ENCODE measurements at places on chromosomes 7 and 10.

DNA sequence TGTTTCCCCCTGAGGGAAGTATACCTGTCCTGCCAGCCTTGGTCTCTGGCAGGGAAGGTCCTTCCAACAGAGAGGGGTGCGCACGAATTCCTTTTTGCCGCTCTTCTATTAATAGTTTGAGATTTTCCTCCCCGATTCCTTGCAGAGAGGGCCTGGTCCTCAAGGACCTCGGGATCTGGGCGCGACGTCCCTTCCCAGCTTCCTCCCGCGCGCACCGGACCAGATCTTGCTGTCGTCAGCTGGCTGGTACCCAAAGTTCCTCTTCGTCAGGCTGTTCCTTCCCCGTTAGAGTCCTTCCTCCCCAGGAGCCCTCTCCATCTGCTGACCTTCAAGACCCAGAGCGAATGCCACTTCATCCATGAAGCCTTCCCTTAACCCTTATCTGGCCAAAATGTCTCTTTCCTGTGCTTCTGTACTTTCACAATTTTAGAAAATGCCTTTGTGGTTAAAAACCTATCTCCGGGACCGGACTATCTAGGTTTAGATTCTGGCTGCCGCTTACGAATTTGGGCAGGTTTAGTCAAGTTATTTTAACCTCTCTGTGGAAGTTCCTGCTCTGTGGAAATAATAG, 851 bp upstream of the GOT1 start:
- DNase-seq: no peak

GRCh38 chr7:137882261-137882668, 35.5 kb upstream of the DGKI start:
- no peak for DNase-seq

DNA sequence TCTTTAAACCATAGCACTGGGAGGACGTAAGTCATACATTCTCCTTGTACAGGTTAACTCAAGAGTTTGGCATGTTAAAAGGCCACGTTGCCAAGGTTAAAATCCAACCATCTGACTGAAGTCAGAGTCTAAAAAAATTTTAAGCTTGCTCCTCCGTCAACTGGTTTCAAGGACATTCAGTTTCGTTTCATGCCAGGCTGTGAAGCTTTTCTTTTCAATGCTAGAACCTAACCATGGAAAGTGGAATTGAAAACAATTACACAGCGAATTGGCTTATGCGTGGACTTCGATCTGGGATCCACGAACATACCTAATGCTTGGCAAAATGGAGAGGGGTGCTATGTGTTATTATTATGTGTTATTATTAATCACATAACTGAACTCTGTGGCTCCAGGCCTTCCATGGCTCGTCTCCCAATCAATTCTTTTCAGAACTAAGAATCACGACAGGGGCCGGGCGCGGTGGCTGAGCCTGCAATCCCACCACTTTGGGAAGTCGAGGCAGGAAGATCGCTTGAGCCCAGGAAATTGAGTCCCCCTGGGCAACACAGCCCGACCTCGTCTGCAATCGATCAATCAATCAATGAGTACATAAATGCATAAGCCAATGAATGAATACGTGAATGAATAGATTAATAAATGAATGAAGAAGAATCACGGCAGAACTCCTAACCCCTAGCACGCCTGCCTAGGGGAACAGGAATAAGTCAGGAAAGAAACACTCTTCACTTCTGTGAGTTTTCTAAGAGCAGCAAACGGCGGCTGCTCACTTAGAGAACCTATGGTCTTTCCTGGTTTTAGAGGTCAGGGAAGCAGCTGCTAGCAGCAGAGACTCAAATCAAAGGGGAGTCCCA, 733 bp upstream of the ARL5B start:
- DNase-seq: no peak

GRCh38 chr10:62636825-62637248, 167.7 kb upstream of the ADO start:
- DNase-seq: no peak

DNA sequence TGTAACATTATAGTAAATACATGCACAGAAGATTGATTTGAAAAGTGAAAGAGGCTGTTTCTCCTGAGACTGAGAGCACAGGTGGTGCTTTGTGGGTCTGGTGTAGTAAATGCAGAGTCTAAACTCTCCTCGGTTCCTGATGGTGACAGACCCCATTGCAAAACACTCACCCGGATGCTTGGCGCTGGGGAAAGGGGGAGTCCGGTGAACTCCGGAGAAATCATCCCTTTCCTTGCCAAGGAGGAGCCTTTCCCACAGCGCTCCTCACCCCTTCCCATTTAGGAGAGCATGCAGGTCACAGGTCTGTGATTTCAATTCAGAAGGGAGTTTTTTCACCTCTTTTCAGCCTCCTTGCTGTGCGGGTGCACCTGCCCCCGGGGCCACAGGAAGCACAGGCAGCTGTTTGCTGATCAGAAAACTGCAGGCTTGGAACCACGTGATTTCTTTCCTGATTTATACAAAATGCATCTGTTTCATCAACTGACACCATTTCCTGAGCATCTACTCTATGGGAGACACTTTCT, 75.6 kb upstream of the LYZL2 start:
- no peak for DNase-seq

GRCh38 chr7:90453931-90454330, 15.5 kb upstream of the PTTG1IP2 start:
- DNase-seq: no peak

- DNase-seq: no peak
Measured at GRCh38 chr10:33005322-33006301, 47.6 kb upstream of the ITGB1 start.

GRCh38 chr10:118970770-118971169, 58.7 kb upstream of the NANOS1 start:
- DNase-seq: no peak

- no peak for DNase-seq
Measured at GRCh38 chr7:1210321-1210978, 22.2 kb upstream of the UNCX start.

DNA sequence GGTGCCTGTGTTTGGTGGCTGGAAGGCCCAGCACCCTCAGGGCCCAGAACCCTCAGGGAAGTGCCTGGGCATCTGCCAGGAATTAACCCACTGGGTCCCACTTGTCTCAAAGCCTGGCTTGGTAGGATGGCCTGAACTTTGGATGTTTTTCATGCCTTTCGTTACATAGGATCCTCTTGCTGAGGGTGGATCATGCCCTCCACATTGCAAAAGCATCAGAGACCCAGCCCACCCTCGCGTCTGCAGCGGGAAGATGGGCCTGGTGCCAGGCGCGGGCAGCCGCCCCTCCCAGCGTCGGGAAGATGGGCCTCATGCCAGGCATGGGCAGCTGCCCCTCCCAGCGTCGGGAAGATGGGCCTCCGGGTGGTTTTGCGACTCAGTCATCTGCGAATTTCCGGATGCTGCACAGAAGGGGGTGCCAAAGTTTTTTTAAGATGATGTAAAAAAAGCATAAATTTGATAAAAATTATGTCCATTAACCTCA, 51.9 kb upstream of the PRKAR1B start:
- no peak for DNase-seq

DNA sequence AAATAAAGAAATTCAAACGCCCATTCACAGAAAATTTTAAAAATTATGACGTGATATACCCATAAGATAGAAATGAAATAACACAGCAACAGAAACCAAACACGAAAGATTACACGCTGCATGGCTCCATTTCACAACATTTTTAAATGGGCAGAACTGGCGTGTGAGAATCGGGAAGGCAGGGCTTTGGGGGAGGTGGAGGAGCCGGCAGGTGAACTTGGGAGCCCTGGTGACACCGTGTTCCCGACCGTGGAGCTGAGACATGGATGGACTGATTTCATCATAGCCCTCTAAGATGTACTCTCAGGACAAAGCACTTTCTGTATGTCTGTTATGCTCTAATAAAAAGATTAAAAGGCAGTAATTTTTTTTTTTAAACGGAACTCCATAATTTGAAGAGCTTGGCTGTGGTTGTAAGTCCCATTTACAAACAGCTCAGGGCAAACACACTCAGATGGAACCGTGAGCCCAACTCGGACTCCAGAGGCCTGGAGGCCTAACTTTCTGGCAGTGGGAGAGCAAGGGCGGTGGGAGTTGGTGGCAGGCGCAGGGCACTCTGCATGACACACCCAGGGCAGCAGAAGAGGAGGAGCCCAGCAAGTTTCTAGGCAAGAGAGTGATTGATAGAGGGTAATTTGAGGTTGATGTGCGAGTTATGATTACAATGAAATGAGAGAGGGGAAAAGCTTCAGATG, 203.4 kb downstream of the MAD1L1 start:
- no peak for DNase-seq

DNA sequence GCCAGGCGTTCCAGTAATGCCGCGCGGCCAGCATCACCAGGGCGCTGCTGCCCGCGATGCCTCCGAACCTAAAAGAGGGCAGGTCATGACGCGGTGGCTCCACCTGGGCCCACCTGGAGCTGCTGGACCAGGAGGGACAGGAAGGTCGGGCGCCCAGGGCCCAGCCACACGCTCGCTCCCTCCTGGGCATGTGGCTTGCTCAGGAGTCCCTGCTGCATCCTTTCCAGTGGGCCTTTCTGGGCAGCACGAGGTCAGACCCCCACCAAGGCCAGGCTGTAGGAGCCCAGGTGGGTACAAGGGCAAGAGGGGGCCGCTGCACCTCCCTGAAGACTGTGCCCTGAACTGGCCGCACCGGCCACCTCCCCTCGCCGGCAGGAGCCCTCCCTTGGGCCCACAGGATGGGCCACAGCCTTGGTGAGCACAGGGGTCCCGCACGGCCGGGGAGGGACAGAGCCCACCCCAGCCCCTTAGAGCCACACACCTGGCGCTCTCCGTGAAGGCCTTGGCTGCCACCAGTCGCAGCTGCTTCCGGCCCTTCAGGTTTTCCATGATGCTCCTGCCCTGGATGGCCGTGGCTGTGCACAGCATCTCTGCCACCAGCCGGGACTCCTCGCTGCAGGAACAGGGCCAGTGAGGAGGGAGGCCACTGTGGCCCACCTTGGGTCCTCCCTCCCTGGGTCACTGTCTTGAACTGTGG, 43.2 kb downstream of the CFAP46 start:
- no peak for DNase-seq

DNA sequence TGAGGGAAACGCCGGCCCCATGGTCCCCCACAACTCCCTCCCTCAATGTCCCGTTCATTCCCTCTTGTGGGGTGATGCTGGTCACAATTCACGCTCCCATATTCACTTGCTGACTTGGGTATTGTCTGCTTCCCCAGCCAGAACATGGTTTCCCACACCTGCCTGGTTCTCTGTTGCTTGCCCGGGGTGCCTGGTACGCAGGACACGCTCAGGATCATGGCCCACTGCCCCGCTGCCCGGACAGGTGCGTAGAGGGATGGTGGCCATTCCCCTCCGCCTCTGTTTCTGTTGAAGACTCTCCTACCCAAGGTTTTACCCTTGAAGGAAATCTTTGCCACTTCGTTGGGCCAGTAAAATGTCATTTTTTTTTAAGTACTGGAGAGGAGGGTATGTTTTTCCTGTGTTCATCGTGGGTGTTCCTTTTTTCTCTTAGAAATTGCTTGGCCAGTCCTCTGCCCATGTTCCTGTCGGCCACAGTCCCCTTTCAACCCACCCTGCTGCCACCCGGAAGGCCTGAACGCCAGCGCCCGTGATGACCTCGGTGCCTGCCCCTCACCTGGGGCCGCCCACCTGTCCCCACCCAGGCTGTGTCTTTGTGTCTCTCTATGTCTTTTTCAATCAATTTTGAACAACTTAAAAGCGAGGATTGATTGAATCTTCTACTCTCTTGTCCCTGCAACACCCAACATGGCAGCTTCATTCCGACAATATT, 38.2 kb downstream of the FOXL3 start:
- no peak for DNase-seq

DNA sequence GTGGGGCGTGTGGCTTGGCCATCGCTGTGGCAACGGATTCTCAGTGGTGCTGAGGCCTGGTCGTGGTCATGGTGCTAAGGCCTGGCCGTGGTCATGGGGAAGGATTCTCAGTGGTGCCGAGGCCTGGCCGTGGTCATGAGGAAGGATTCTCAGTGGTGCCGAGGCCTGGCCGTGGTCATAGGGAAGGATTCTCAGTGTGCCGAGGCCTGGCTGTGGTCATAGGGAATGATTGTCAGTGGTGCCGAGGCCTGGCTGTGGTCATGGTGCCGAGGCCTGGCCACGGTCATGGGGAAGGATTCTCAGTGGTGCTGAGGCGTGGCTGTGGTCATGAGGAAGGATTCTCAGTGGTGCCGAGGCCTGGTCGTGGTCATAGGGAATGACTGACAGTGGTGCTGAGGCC, 327.9 kb downstream of the ADARB2 start:
- no peak for DNase-seq

GRCh38 chr10:6008497-6009142, 31.3 kb upstream of the IL15RA start:
- no peak for DNase-seq

DNA sequence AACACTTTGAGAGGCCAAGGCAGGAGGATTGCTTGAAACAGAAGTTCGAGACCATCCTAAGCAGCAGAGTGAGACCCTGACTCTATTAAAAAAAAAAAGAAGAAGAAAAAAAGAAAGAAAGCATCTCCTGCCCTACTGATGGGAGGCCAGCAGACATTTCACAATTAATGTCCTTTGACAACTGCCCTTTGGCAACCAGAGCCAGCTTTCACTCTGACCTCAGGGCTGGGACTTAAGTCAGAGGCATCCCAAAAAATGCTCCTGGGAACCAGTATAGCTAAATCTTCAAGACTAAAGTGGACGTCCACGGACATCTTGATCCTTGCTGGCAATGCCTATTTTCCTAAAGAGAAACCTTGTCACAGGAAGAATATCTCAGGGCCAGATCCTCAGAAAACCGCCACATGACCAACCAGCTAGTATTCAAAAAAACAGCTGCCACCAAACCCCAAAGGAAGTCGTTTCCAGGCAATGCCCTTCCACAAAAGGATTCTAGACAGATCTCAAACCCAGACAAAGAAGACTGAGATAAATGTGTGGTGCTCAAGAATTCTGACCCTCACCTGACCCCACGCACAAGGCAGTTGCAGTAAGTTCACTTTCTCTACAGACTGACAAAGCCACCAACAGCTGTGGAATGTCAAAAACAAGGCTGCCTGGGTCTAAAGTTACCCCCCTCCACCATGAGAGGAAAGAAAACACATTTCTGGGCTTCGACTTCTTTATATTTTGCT, 18.4 kb downstream of the GFRA1 start:
- no peak for DNase-seq

DNA sequence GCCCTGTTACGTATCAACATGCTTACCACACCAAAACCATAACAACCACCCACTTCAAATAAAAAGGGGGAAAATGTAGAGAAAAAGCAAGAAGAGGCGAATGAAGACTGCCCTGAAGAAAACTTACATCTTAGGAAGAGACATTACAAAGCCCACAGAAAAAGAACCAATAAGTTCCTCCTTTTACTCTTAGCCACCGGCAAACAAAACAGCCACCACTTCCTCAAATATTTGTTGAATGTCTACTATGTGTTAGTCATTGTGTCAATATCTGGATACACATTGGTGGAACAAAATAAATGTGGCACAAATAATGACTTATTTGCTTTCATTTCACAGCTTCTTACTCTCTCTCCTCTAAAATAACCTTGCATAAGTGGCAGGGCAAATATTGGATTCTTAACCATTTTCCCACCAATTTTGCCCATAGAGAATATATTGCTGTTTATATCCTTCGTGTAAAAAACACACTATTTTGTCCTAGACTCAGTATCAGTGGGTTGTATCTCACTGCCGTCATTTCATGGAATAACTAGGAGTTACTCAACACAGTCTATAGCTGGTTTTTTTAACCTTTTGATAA, 106.8 kb downstream of the ANK3 start:
- no peak for DNase-seq

GRCh38 chr10:78869508-78870454, 199.0 kb upstream of the ZMIZ1 start:
- no peak for DNase-seq

Measured in stimulated activated CD8-positive, alpha-beta memory T cell treated with anti-CD3 and anti-CD28 coated beads, Interleukin-7, amount 100 ng/mL, for 24 hours (primary cell).